AG08395 (cell line): ENCODE measurements at places on chromosomes 2 and 18.

DNA sequence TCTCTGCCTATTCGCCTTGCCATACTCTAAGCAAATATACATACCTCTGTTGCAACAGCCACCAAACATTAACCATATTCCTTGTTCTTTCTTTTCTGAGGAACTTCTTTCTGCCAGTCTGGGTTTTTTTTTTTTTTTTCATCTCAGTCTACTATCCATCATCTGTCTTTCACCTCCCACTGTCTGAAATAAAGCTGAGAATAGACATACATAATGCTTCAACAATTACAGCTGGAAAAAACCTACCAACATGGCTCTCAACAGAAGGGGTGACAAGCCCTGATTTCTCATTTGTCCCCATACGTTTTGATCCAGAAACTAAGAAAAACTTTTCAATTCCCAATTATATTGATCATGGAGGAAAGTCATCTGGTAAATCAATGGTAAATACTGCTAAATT, 728.8 kb upstream of the POU3F3 start:
- DNase-seq = no peak

- DNase-seq = no peak
Measured at GRCh38 chr18:13380691-13381070, 162.1 kb downstream of the LDLRAD4 start.

- DNase-seq = no peak
Measured at GRCh38 chr2:50987616-50988313, 44.2 kb downstream of the NRXN1 start.

GRCh38 chr2:203463266-203463678, 71.8 kb downstream of the RAPH1 start:
- peak; percentile 28 for DNase-seq

DNA sequence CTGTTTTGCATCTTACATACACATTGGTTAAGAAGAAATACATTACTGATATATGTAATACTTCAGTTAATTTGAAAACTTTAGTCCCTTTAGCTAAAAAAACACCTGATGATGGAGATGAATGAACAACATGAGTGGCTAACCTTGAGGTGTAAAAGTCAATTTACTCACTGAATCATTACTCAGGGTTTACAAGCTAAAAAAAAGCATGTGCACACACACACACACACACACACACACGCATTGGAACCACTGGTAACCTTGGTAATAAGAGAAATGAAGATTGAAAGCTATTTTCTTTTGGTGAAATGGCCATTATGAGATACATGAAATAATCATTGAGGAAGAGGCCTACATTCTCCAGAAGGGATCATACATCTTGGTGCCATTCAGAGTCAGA, 51.8 kb downstream of the KCTD1 start:
- DNase-seq = no peak

GRCh38 chr2:225326969-225327368, 72.5 kb upstream of the NYAP2 start:
- DNase-seq = no peak

DNA sequence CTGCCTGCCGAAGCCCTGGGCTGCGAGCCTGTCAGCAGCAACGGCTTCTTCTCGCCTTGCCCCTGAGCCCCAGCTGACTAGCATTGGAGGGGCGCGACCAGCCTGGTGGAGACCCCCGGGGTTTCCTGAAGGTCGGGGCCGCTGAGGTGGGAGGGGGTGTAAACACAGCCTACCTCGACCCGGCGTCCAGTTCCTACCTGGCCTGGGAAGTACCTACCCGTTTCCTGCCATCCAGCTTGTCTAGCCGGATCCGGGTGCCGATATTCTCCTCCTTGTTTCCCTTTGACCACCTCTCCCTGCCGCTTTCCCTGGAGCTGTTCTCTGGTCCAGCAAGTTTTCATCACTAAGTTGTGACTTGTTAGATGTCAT, 511 bp downstream of the MOB4 start:
- DNase-seq = peak; percentile 18

- no peak for DNase-seq
Measured at GRCh38 chr2:101403745-101404144, 16.4 kb upstream of the CREG2 start.

- peak; percentile 2 for DNase-seq
Measured at GRCh38 chr18:56789004-56789888, 138.1 kb downstream of the WDR7 start.

DNA sequence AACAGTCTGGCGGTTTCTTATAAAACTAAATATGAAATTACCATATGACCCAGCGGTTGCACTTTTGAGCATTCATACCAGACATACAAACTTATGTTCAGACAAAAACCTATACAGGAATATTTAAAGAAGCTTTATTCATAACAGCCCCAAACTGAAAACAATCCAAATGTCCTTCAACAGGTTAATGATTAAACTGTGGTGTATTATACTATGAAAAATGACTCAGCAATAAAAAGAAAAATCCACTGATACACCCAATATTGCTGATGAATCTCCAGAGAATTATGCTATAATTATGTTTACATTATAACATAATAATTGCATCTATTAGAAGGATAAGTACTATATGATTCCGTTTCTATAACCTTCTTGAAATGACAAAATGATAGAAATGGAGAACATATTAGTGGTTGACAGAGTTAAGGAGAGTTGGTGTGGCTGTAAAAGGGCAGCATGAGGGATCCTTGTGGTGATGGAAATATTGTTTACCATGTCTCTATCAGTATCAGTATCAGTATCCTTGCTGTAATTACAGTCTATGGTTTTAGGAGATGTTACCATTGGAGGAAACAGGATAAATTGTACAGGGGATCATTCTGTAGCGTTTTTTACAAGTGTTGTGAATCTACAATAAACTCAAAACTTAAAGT, 127.1 kb downstream of the DSC3 start:
- DNase-seq = no peak

DNA sequence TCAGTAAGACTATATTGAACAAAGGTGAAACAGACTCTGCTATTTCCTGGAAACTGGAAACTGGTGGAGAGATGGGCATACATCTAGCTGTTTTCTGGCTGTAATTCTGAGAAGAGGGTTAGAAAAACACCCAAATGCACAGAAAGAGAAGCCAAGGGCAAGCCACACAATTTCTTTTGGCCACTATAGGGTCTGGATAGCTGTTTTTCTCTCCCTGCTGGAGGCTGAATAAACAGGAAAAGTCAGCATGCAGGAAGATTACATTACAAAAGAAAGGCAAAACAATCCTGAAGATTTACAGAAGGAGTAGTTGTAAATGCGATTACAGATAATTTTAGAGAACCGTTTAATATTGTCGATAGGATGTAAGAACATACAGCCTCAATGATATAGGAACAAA, 186.2 kb upstream of the REG3G start:
- no peak for DNase-seq

DNA sequence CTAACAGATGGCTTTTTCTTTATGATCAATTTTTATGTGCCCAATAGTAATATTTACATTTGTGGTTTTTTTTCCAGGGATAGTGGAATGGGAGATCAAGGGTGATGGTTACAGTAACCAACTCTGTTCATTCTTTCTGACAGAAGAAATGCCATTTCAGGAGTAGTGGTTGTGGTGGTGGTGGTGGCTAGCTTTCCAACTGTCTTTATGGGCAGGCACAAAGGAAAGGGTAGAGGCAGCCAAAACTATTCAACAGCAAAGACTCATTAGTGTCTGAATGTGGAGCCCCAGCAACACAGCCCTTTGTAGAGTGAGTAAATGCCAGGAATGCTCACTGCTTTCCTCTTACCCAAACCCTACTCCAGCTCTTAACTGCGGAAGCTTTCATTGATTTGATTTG, 227.7 kb downstream of the RND3 start:
- DNase-seq = no peak

DNA sequence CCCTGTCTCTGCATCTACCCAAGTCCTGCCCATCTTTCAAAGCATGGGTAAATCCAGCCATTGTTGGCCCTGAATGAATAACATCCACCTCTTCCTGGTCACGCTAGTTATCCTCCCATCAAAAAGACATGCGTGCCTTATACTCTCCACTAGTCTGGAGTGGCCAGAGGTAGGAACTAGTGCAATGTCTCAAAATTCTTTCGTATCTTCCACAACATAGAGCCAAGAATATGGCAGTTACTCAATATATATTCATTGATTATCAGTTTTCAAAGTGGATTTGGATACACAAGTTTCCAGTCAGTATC, 8.9 kb downstream of the APOB start:
- DNase-seq = no peak

- DNase-seq = no peak
Measured at GRCh38 chr18:35780937-35781336, 191.5 kb upstream of the RMP24 start.

DNA sequence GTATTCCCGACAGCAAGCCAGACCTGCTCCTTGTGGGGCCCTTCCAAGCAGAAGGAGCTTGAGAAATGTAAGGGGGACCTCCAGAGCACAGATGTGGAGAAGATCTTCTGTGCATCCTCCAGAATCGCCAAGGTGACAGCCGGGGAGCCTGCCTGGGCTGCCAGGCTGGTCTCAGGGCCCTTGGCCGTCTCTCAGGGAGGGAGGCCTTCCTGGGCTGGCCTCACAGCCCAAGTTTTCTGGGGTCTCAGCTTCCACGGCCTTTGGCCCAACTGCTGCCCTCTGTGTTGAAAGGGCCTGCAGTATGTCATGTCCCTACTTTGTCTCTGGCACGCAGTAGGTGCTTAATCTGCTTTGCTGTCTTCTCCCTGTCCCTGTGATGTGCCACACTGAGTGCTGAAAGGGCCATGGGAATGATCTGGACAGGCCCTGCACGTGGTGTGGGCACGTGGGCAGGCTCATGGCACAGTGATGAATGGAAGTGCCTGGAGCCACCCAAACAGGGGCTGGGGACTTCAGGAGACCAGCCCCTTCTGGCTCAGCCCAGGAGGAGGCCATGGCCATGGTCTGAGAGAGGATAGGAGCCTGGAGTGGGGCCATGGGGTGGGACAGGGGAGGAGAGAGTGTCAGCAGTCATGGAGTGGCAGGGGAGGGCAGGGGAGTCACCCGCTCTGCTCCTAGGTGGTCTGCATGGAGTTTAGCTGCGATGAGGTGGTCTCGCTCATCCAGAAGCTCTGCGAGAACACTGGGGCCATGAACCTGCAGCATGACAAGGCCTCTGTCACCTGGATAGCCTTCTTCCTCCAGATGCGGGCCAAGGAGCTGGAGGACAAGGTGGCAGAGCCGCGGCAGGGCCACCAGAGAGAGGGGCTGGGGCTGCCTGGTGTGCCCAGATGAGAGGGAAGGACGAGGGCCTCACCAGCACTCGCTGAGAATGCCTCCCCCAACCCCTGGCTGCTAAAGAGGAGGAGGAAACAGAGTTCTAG, 35.4 kb downstream of the HJURP start:
- no peak for DNase-seq

- DNase-seq = no peak
Measured at GRCh38 chr2:70831861-70832260, 3.8 kb downstream of the CD207 start.

- no peak for DNase-seq
Measured at GRCh38 chr2:21451403-21451802, 327.6 kb downstream of the TDRD15 start.

- DNase-seq = no peak
Measured at GRCh38 chr2:47725808-47726207, 57.1 kb upstream of the MSH6 start.

DNA sequence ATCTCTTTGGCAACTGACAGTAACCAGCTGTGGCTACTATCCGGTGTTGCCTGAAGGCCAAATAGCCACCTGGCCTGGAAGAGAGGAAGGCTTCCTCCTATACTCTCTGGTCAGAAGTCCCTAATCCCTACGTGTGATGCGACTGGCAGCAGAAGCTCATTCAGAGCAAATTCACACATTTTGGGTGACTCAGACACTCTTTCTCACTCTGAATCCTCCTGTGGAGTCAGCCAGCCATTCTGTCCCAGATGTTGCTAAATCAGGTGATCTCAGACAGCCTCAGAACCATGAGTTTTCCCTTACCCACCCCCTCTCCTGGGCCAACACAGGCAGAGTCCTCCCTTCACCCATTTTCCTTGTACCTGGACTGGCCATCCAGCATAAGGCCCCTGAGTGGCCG, 34.7 kb downstream of the CFAP53 start:
- no peak for DNase-seq

DNA sequence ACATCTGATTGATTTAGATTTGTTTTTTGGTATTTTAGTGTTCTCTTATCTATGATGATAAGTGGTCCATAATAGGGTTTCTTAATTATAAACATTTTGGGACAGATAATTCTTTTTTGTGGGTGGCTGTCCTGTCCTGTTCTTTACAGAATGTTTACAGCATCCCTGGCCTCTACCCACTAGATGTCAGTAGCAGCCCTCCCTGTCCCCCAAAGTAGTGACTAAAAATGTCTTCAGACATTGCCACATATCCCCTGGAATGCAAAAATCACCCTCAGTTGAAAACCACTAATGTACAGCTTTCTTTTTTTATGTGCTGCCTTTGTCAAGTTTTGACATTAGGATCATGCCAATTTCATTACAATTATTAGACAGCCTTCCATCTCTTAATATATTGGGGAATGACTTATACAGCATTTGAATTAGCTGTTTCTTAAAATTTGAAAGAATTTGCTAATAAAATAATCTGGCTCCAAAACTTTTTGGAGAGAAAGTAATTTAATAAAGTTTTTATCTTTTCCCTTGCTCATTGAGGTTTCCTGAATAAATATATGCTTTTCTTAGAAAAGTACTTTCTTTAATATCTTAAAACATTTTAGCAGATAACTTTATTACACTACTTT, 19.5 kb downstream of the WIPF1 start:
- peak; percentile 56 for DNase-seq

GRCh38 chr2:106284255-106284654, 90.2 kb upstream of the UXS1 start:
- DNase-seq = no peak

- no peak for DNase-seq
Measured at GRCh38 chr2:68187329-68187728, 29.6 kb downstream of the PNO1 start.

DNA sequence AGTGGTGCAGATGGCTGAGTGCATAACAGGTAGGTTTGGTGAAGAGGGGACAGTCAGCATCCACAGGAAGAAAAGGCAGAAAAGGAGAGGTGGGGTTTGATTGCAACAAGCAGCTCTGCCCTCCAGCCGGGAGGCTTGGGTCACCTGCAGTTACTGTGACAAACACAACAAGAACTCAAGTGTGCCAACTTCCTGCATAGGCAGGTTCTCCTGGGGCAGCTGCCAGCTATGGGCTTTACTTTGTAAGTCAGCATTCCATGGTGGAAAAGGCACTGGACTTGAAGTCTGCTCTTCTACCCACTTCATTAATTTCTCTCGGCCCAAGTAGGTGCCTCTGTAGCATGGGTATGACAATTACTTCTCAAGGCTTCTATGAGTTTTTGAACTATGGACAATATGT, 98.9 kb downstream of the MYT1L start:
- DNase-seq = no peak

GRCh38 chr2:568639-569235, 108.5 kb downstream of the TMEM18 start:
- no peak for DNase-seq

- DNase-seq = no peak
Measured at GRCh38 chr18:8763611-8764010, 58.3 kb downstream of the MTCL1 start.

- no peak for DNase-seq
Measured at GRCh38 chr18:50706199-50706598, 113.6 kb downstream of the MRO start.

DNA sequence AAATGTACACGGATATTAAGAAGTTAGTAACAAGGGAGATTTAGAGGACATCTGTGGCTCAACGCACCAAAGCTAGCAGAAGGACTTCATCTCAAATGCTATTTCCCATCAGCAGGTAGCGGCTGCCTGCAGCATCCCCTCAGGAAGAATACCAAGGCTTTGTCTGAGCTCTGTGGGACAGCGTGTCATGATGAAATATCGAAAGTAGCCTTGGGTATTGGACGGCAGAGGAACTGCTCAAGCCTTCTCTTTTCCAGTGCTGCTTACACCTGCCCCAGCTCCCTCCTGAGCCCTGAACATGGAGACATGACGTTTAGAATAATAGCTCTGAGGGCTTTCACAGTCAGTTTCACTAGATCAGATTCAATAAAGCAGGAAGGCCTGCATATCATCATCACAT, 241.6 kb downstream of the SUCLG1 start:
- DNase-seq = no peak
